Stimulated activated CD8-positive, alpha-beta memory T cell treated with anti-CD3 and anti-CD28 coated beads, Interleukin-7, amount 100 ng/mL, for 1 hour (primary cell): ENCODE measurements at places on chromosomes 5 and 9.

DNA sequence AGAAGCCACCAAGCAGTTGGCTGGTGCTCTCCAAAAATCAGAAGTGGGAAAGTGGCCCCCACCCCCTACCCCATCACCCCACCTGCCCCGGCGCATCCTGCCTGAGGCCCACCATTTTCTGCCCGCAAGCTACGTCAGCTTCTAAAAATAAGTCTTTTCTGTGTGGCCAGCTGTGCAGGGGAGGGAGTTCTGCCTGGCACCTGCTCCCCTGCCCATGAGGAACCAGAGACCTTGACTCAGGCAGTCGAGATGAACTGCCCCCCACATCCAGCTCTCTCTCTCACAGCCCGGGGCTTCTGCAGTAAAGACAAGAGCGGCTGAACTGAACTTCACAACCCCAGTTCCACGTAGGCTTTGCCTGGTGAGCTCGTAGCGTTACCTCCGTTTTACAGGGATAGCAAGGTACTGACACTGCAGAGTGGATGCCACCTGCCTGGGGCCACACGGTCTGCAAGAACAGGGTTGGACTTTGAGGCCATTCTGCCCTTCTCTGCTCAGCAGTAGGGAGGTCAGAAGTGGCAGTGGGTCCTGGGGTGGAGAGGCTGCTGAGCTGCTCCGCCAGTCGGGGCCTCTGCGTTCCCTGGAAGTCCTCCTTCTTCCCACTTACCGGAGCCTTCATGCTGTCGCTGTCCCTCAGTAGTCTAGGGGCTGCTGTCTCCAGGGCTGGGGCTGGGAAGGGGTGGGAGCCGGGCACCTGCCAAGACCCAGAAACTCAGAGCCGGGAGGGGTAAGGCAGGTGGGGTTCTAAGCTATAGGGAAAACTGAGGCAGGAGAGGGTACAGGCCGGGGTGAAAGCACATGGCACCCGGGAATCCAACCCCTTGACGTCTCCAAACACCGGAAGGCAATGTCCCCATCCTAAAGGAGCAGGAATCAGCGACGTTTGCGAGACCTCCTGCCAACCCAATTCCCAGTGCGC lies 781 bp downstream of the ST6GALNAC4 start:
- DNase-seq = no peak

- DNase-seq = no peak
Measured at GRCh38 chr9:3858961-3859360, 333.2 kb upstream of the RFX3 start.

GRCh38 chr9:135746565-135746964 lies 44.6 kb downstream of the KCNT1 start:
- DNase-seq = no peak

DNA sequence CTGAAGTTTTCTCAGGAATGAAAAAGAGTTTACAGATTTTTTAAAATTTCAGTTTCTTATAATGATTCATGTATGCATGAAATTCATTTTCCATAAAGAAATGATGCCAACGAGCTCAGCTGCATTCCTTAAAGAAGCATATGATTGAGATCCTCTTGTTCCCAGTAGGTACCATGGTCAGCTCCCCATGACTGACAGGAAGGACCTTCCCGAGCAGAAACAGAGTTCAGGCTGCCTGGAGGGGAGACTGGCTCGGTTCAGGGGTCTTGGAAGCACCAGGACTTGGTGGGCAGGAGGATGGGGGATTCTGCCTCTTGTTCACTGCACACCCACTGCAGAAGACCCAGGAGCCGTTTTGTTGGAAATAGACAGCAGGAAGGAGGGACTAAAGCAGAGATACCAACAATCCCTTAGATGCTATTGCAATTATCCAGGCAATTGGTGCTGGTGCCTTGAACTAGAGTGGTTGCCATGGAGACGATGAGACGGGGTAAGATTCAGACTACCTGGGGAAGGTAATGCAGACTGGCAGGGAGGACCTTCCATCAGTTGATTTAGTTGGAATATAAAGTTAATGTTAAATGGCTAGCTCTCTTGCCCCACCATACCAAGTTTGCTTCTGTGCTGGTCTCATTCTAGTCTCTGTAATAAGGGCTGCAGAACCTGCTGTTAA lies 447.8 kb downstream of the MTRR start:
- DNase-seq = no peak

GRCh38 chr5:118196229-118196628 lies 792.1 kb downstream of the DTWD2 start:
- no peak for DNase-seq

DNA sequence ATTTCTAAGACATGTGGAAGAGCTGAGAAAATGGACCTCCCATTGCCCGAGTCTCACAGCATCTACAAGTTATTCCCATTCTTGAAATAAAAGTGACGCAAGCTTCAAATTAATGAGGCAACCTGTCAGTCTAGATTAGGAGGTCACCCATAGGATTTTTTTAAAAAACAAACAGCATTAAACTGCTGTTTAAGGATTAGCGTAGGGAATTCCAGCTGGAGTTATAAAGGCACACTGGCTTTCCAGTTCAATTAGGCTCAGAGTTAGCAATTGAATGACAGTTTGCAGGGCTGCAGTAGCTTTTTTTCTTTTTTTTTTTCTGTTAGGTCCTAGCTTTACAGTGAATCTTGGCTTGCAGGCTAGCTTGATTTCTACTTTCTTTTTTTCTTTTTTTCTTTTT lies 16.2 kb downstream of the PRKACG start:
- DNase-seq = no peak

GRCh38 chr9:116942593-116943061 lies 255.5 kb downstream of the TRIM32 start:
- no peak for DNase-seq

DNA sequence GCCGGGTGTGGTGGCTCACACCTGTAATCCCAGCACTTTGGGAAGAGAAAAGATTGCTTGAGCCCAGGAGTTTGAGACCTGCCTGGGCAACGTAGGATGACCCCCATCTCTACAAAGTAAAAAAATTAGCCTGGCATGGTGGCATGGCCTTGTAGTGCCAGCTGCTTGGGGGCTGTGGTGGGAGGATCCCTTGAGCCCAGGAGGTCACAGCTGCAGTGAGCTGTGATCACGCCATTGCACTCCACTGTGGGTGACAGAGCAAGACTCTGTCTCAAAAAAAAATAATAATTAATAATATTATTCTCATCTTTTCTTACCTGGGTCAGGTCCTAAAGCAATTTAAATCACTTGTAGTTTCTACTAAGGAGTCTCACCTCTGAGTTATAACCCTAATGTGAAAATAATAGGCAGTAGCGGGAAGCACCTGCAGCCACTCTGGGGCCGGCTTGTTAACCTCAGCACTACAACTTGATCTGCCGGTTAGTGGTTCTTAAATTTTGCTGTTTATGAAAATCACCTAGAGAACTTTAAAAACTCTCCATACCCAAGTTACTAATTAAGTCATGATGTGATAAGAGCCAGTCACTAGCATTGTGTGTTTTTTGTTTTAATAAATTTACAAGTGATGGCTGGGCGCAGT lies 29.4 kb upstream of the PCAT7 start:
- DNase-seq = no peak

- DNase-seq = no peak
Measured at GRCh38 chr9:7671847-7672246, 127.7 kb downstream of the DMAC1 start.

- DNase-seq = no peak
Measured at GRCh38 chr9:16996901-16997491, 126.5 kb upstream of the BNC2 start.

GRCh38 chr9:75130621-75131230 lies 42.4 kb downstream of the OSTF1 start:
- DNase-seq = no peak

- no peak for DNase-seq
Measured at GRCh38 chr9:106405871-106406435, 457.0 kb upstream of the ZNF462 start.

- DNase-seq = no peak
Measured at GRCh38 chr5:458547-459353, 15.8 kb downstream of the EXOC3 start.

DNA sequence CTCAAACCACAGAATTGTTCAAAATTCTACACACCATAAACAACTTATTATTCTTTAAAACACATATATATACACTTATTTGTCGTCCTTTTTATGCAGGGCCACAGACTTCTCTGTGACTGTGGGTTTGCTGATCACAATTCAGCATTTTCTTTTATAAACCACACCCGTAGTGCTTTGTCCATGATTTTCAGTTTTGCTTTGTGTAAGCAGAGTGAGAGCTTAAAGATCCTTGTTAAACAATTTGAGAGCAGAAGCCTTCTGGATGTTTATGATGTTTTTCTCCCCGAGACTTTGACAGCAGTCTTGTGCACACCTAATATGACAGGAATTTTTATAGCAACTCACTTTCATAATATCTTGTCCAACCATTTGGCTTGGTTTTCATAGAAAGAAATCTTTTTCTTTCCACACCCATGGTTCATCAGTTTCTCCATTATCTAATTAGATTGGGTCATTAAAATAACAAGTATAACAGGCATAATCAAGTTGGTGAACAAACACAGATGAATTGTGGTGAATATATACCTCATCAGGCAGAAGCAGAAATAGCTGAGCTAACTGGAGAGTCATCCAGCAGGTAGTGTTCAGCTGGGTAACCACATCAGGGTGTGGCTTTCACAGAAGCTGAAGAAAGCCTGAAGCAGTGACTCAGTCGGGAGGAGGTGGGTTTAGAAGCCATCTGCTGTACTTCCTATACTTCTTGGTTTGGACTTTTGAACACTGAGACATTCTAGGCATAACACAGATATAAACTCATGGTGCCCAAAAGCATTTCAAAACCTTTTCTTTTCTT lies 232.8 kb downstream of the DOCK8 start:
- peak; percentile 25 for DNase-seq

DNA sequence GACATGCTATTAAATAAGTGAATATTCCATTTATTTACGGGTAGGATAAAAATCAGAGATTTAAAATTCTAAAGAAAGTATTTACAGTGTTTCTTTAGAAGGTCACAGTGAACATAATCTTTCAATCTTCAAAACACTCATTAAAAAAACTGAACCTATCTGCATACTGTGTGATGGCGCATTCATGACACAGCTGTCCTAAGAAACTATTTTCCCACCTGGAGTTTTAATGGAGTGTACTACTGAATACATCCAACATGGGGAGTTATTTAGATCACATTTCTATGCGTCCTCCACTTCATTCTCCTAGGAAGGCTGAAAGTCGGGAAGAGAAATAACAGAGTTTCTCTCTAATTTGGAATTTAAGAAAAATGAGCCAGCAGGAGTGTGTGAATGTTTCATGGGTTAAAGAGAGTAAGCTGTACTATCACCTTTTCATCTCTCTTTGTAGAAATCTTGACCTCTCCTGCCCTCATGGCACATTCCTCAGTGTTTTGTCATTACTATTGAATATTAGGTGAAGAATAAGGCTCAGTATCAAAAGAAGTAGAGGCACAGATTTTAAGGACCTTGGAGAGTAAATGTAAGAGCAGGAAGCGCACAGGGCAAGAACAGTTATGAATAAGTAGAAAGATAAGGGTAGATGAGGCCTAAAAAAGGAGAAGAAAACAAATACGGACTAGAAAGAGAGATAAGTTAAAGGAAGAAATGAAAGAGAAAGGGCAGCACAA lies 551.2 kb upstream of the TUSC1 start:
- no peak for DNase-seq

DNA sequence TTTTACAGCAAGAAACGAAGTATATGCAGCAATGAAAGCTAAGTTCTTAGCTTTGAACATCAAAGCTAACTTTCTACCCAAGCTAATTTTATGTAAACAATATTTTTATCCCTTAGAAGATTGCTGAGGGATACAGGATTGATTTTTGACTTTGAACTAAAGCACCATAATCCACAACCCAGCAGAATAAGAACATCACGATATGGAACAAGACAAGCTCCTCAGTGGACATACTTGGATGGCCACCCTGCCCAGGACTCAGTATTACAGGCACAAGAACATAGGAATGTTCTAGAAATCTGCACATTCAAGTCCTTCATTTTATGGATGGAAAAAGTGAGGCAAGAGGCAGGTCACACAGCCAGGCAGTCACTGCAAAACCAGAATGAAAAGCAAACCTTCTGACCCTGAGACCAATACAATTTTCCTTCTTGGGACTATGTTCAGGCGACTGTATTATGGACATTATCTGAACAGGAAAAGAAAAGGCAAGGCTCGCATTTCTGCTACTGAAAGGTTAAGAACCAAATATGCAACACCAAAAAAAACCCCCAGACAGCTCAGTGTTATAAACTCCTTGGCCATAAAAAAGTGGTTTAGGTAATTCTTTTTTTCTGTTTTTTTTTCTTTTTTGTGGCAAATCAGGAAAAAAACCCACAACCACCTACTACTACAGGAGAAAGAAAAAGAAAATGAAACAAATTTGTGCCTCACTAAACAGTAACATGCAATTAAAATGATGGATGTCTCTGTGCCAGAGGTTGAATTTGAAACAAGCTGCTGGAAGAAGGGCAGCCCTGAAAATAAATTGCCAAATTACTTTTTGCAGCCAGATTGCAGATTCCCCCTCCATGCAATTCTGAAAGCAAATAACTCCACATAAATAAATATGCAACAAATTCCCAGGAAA lies 25.4 kb downstream of the EPB41L4B start:
- DNase-seq = no peak

DNA sequence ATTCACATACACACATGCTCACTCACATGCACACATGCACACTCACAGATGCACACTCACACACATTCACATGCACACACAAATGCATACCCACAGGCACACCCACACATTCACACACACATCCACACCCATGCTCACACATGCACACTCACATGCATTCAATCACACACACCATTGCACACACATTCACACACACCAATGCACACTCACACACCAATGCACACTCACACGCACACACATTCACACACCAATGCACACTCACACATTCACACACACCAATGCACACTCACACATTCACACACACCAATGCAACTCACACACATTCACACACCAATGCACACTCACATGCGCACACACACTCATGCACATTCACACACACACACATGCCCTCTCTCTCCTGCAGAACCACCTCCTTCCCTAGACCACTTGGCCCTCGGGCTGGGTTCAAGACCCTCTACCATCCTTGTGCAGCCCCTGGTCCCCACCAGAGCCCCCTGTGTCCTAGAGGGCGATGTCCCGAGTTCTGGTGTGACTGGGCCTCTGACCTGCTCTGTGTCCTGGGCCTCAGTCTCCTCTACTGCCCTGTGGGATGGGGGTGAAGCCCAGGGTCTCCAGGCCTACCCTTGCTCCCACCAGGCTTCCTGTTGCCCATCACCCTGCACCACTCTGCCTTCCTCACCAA lies 139.0 kb downstream of the OLFM1 start:
- DNase-seq = no peak
